ENCODE measurements at places on chromosomes 13 and 19.

GRCh38 chr13:94280349-94280748, 199.1 kb downstream of the DCT start:
- DNase-seq: no peak

DNA sequence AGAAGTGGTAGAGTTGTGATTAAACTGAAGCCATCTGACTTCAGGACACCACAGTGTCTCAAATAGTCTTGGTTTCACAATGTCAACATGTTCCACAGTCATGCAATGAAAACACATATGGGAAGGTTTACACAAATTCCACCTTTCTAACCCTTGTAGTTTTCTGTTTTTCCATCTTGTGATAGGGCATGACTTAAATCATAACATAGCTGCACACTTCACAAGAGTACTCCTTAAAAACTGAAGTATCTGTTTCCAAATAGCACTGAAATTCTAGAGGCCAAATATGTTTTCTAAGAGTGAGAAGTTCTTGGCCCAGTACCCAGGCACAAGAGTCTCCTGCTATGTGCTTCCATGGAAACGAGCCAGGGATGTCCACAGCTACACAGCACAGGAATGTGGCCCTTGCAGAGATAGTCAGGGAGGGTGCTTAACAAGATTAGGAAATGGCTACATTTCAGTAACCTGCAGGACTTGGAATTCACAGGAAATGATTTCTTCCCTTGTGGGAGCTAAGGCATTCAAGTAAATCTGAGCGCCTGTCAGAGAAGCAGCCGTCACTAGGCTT, 269.1 kb downstream of the NDFIP2 start:
- no peak for DNase-seq

- DNase-seq: no peak
Observed at GRCh38 chr19:18869023-18869618, 26.8 kb downstream of the CERS1 start.

- DNase-seq: no peak
Observed at GRCh38 chr13:36822785-36823184, 3.8 kb downstream of the RFXAP start.

DNA sequence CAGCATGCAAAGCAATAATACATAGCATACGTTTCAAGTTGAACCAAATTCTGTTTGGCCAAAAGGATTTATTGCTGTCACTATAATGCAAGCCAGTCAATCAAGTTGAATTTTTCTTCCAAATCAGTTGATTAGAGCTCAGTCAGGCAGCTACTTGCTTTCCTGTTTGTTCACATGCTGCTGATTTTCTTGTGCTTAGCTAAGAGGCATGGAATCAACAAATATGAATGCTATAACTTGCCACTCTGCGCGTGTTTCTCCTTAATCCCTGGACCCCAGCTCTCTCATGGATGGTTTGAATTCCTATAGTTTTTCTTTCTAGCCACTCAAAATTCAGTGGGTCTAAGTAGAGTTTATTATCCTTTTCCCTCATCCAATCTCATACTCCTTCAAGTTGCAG, 311.3 kb downstream of the KLF5 start:
- no peak for DNase-seq

- no peak for DNase-seq
Observed at GRCh38 chr13:113978741-113979481, 5.0 kb upstream of the C13orf46 start.

- no peak for DNase-seq
Observed at GRCh38 chr13:101231751-101232428, 184.4 kb downstream of the NALCN start.

Data from vagina (tissue), 2 donors.